Activated T-cell treated with anti-CD3 and anti-CD28 coated beads, Interleukin-2, amount 50 U/mL, for 72 hours (primary cell): ENCODE measurements at places on chromosomes 11 and 22. TPM values are rescaled to one million over a fixed set of nuclear protein-coding genes. Genes with fewer than 3 reads are reported as not detected.

GRCh38 chr22:27133019-27133431 lies 475.6 kb downstream of the MIAT start:
- DNase-seq: no peak

DNA sequence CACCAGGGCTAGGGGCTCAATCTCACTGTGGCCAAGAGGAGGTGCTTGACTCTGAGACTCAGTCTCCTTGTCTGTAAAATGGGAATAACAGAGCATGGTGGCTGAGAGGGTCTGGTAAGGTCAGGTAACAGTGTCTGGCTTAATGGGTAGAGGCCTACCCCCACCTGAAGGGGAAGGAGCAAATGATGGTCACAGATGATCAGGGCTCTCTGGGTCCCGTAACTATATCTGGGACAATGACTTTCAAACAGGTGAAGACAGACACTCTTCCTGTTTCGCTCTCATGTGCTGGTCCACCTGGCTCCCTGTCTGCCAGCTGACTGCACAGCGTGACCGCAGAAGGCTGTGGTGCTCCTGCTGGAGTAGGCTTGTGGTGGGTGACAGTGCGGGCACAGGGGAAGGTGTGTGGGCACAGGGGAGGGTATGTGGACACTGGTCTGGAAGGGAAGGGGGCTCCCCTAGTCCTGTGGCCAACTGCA lies 4.0 kb downstream of the A4GALT start:
- DNase-seq: no peak

DNA sequence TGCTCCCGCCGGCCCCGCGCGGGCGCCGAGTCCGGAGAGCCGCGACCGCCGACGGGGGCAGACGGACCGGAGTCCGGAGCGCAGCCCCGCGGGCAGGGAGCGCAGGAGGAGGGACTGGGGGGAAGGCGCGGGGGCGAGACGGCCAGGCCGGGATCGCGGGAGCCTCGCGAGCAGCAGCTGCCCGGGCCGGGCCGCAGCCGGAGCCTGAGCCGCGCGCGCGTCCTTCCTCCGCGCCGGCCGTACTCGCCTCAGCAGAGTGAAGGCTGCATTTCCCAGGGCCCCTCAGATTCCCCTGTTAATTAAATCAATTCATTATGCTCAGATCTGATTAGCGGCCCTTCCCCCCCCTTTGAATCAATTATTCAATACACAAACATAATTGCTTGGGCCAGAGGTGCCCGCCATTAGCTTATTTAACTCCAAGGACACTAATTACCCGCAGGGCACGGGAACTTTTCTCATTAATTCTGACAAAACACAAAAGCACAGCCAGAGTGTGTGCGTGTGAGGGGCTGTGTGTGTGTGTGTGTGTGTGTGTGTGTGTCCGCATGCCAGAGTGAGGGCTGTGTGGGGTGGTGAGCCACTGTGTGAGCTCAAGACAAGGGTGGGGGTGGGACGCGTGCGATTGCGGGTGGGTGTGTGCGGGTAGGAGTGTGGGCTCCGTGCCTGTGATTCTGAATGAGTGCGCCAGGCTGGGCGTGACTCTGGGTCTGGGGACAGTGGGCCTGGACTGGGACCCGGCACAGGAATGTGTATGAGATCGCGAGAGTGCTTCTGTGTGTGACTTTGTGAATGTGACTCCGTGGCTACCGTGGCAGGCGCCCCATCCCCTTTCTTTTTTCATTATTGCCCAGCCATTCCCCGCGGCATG lies 5.1 kb upstream of the LMO1 start:
- no peak for DNase-seq

GRCh38 chr11:95451261-95451660 lies 220.3 kb upstream of the SESN3 start:
- no peak for DNase-seq

DNA sequence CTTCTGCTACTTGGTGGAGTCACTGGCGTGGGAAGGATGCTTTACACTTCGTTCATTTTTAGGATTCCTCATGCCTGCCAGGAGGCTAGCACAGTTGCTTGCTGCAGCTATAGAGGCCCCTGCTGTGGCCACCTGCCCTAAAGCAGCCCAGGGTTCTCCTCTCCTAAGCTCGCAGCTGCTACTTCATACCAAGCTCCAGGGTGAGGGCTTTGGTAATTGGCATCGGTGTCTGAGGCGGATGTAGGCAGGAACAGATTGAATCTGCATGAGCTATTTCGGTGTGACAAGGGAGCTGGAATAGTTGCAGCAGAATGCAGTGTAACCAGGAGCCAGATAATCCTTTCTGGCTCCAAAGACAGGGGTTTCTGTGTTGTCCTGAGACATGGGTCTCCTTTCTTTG lies 133.1 kb downstream of the MICAL2 start:
- no peak for DNase-seq

GRCh38 chr22:37525073-37525745 lies 6.0 kb upstream of the CARD10 start:
- DNase-seq: peak; percentile 29

DNA sequence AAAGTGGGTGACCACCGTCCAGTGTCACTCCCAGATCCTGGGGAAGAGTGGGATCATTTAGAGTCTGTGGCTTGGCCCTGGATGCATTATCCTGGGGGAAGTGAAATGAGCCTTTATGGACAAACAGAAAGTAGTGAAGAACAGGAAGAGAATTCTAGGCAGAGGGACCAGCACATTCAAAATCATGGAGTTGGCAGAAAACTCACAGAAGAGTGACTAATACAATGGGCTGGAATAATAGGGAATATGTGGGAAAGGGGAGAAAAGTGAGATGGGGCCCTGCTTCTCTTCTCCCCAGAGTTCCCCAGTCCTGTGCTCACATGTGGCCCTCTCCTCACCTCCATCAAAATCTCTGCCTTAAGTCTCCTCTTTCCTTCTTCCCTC lies 84.3 kb downstream of the CCDC81 start:
- no peak for DNase-seq

DNA sequence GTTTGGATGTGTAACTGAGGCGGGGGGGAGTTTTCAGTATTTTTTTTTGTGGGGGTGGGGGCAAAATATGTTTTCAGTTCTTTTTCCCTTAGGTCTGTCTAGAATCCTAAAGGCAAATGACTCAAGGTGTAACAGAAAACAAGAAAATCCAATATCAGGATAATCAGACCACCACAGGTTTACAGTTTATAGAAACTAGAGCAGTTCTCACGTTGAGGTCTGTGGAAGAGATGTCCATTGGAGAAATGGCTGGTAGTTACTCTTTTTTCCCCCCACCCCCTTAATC lies 2.3 kb downstream of the MALAT1 start:
- no peak for DNase-seq

DNA sequence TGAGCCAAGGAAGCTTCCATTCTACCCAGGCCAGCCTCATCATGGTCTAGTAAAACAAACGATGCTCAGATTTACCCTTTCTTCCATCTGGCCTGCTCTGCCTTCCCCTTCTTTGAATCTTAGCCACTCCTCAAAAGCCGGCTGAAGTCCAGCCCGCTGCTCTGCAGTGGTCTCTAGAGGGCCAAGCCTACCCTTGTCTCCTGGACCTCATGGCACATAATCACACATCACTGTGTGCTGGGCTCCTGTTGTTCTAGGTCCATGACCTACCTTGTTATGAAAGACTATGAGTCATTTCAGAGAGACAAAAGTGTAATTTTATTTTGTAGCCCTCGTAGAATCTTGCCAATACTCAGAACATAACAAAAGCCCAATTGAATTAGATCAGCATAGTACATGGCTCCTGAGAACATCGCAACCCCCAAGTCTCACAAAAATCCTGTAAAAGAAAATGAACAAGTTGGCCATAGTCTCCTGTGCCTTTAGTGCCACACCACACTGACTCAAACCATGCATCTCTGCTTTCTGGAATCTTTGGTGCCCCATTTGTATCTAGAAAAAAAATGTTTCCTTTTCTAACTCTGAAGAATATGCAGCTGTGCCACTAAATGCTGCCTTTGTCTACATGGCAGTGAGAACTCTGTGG lies 192.7 kb downstream of the OPCML start:
- no peak for DNase-seq

Gene POTEH
- total RNA-seq: not detected

Gene C22orf42
- not detected for total RNA-seq

Gene KRTAP5-7
- total RNA-seq: not detected

Gene SORL1
- 80.0 TPM for total RNA-seq

Gene SEZ6L
- not detected for total RNA-seq
